ENCODE measurements at places on chromosomes 1 and 21.

DNA sequence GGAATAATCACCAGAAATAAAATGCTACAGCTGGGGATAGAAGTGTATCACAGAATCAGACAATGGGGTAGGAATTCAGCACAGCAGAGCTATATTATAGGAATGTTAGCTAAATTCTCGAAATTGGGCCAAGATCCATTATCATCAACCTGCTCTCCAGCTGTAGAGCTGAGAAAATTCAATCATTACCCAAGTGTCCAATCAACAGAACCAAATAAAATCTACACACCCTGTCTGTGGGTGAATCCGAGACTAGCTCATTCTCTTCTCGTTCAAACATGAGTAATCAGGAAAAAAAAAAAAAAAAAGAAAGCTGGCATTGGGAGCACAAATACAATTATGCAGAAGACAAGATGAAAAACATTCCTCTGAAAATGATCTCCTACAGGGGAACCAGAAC is 119.2 kb downstream of the CDC7 start:
- DNase-seq, result no peak

DNA sequence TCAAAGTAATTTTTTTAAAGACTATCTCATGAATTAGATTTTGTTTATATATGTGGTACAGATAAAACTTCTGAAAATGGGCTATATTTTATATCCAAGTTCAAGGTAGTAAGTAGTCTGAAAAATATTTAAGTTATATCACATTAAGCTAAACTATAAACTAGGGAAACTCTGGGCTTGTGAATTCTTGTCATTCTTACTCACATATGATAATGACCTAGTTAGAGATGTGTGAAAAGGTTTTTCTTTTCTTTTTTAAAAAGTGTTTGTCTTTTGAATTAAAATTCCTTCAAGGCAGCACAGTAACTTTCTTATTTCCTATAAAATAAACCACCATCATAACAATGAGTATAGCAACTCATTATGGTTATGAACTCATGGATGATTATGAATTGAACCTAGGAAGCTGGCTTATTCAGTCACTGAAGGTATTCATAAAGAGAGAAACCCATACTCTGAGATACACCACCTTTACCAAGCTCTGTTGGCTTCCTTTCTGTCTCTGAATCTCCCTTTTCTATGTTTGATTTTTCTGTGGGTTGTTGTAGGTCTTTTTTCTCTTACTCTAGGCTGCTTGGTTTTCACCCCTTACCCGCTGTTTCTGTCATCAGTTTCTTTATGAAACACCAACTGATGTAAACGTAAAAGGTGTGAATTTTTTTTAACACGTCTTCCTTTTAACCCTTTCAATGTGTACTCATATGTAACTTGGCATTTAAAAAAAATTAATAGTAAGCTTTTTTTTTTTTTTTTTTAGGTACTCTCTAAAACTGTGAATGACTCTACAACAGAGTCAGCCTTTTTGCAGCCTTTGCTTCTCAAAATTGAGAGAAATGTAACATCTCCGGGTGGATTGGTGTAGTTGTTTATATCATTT is 25.2 kb downstream of the IL12RB2 start:
- DNase-seq, result no peak

GRCh38 chr21:29627905-29628304 is 311.9 kb downstream of the GRIK1 start:
- DNase-seq, result no peak

GRCh38 chr1:184620469-184620868 is 134.2 kb downstream of the EDEM3 start:
- DNase-seq, result no peak

GRCh38 chr1:184806296-184806721 is 51.7 kb upstream of the EDEM3 start:
- peak; percentile 80 for DNase-seq

- no peak for DNase-seq
These were observed 19.4 kb downstream of the PLEKHA6 start for GRCh38 chr1:204340081-204340889.

- no peak for DNase-seq
These were observed 5.8 kb downstream of the COQ8A start for GRCh38 chr1:226945858-226946245.

GRCh38 chr1:67958472-67958871 is 92.0 kb downstream of the DIRAS3 start:
- no peak for DNase-seq

GRCh38 chr1:25055324-25055780 is 125.3 kb upstream of the RUNX3 start:
- no peak for DNase-seq

GRCh38 chr1:25774206-25774803 is 25.7 kb upstream of the SELENON start:
- DNase-seq, result peak; percentile 26

- peak; percentile 47 for DNase-seq
These were observed 36.7 kb upstream of the FAM163A start for GRCh38 chr1:179706339-179706941.

- DNase-seq, result no peak
These were observed 149.9 kb downstream of the KIF26B start for GRCh38 chr1:245304698-245305097.

DNA sequence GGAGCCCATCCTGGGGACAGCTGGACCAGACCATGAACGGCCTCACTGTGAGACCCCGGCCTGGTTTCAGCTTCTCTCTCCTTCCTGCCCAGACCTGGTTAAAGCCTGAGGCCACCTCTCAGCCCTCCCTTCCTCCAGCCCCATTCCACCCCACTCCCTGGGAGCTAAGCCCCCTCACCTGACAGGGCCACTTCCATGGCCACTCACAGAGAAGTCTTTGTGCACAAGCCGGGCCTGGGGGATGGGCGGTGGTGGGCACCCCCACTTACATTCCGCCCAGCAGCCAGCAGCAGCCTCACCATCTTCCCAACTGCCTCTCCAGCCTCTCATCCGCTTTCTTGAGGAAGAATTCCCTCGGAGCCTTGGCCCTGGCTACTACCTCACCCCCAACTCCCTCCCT is 40.4 kb downstream of the RHBG start:
- DNase-seq, result no peak

All from KBM-7 (cell line).